ENCODE measurements at places on chromosomes 13 and 19. TPM values are rescaled to one million over a fixed set of nuclear protein-coding genes. Genes with fewer than 3 reads are reported as not detected.

UBAC2 gene
- polyA plus RNA-seq = 37.9 TPM

- DNase-seq = no peak
Measured at GRCh38 chr19:28363254-28363653, 849.7 kb downstream of the UQCRFS1 start.

DNA sequence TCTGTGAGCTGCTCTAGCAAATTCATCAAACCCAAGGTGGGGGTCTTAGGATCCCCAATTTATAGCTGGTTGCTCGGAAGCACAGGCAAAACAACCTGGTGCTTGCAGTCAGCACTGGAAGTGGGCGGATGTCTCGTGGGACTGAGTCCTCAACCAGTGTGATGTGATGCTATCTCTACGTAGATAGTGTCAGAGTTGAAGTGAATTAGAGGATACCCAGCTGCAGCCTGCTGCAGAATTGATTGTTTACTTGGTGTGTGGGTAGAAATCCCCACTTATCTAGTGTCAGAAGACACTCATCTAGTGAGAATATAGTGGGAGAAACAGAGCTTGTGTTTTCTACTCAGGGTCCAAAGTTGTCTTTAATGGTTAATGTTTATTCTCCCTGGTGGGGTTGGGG is 63.3 kb downstream of the CBY2 start:
- no peak for DNase-seq

- no peak for DNase-seq
Measured at GRCh38 chr19:14107581-14108461, 9.7 kb downstream of the PRKACA start.

RNF225 gene
- polyA plus RNA-seq = not detected

GRCh38 chr19:48724796-48725753 is 5.5 kb upstream of the MAMSTR start:
- peak; percentile 92 for DNase-seq

DNA sequence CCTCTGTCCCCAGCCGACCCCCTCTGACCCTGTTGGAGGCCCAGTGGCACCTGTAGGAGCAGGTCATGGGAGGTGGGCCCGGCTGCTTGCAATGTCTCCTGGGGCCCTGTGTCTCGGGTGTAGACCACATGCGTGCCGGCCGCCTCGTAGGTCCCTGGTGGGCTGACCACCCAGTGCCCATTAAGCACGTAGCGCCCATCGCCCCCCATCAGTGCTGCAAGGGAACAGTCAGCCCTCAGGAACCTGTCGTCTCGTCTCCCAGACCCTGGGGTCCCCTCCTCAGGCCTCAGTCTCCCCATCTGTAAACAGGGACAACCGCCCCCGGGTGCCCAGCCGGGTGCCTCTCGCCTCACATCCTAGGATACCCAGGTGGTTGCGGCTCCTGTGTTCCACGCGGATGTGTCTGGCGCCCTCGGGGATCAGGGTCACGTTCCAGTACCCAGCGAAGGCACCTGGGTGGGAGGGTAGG is 5.6 kb downstream of the ADAMTSL5 start:
- no peak for DNase-seq

- peak; percentile 57 for DNase-seq
Measured at GRCh38 chr19:15238639-15239155, 6.4 kb upstream of the EPHX3 start.

- no peak for DNase-seq
Measured at GRCh38 chr13:79447741-79448140, 33.2 kb upstream of the NDFIP2 start.

DNA sequence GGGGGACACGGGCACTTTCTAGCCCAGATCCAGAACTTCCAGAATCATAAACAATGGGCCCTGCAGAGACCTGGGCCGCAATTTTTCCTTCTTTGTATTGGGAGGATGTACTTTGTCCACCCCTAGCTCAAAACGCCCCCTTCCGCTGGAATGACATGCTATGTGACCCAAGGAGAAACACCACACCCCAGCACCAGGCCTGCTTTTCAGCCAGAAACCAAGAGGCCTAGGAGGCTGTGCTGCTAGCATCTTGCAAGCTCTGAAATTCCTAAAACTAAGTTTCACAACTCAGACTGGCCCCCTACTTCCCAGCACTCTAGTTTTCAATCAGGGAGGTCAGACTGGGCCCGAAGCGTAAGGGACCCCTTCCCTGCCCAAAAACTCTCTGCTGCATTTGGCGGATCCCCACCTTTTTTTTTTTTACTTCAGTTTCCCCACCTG is 538 bp downstream of the LSM4 start:
- DNase-seq = peak; percentile 81

Measured in GM23338 (cell line).